ENCODE measurements at places on chromosomes 5 and 9.

- DNase-seq: no peak
Observed at GRCh38 chr5:43294226-43294625, 19.0 kb downstream of the HMGCS1 start.

DNA sequence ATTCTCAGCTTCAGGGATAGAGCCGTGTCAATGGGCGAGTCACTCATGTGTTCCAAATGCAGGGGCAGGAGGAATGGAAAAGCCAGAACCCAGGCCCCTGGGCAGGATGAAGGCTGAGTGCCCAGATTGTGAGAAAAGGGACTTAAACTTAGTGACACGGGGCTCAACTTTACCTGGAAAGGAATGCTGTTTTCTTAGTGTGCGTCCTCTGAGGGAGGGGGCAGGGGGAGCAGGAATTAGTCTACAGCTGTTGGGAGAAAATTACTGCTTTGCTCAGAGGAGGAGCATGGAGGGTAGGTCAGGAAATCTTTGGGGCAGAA, 14.6 kb downstream of the HK3 start:
- no peak for DNase-seq

- no peak for DNase-seq
Observed at GRCh38 chr5:15682566-15682965, 182.6 kb downstream of the FBXL7 start.

- no peak for DNase-seq
Observed at GRCh38 chr5:138603249-138603920, 28.2 kb upstream of the HSPA9 start.

All from NAMALWA (cell line).